DMS79 (cell line): ENCODE measurements at places on chromosomes 7 and 10.

DNA sequence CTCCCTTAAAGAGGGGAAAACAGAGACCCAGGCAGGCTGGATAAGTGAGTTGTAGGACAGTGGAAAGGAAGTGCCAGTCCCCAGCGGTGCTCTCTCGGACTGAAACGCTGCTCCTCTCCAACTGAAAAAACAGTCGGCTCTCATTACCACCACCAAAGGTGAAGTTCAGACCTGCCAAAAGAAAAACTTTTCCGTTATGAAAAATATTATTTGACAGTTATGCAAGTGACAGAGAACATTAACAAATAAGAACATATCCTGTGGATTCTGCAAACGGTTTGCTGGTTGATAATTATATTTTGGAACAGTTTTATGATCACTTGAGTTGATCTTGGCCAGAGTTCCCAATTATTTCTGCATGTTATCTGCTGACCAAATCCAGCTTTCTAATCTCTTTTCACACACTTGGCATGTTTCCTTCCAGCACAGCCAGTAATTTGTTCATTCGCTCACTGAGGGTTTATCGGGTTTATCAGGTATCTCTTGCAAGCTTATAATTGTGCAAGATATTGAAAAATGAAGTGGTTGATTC is 82.6 kb downstream of the PTPRE start:
- no peak for DNase-seq

- DNase-seq: peak; percentile 15
Observed at GRCh38 chr7:105677817-105678573, 96.7 kb upstream of the EFCAB10 start.

GRCh38 chr10:45555795-45556194 is 116.8 kb downstream of the ZFAND4 start:
- no peak for DNase-seq

DNA sequence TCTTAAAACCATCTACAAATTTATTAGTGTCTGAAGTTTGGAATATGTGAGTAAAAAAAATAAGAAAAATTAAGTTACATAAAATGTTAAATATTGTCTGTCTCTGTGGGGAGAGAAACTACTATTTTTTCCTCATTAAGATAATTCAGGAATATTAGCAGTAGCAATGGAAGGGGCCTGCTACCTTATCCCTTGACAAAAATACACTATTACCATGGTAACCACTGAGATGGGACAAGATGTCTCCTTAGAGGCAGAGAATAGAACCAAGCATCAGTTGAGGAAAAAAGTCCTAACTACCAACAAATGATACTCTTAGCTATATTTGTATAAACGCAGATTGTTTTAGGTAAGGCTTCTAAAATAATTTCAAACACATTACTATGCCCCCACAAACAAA is 150.7 kb upstream of the LSM8 start:
- no peak for DNase-seq

GRCh38 chr7:24381894-24382505 is 98.0 kb downstream of the NPY start:
- no peak for DNase-seq

GRCh38 chr10:27504808-27505460 is 830 bp downstream of the RAB18 start:
- no peak for DNase-seq

GRCh38 chr7:121001234-121001906 is 12.9 kb downstream of the CPED1 start:
- no peak for DNase-seq

- DNase-seq: no peak
Observed at GRCh38 chr10:3573498-3573897, 211.5 kb downstream of the KLF6 start.

DNA sequence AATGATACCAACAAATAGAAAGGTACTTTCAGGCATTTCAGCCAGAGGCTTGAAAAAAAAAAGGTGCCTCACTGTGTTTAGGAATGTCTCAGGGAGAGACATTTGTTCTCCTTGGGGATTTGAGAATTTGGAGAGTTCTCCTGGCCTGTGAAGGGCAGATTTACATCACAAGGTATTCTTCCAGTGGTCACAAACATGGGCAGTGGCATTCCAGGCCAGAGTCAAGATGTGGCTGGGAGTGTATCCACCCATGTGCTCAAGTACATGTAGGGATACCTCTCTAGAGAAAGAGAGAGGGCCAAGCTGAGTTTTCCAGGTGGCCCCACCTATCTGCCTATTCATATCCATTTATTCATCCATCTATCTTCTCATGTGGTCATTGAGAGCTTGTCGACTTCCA is 253.8 kb downstream of the LRMDA start:
- no peak for DNase-seq

GRCh38 chr10:117239051-117239450 is 1.9 kb upstream of the SLC18A2 start:
- DNase-seq: no peak

- peak; percentile 37 for DNase-seq
Observed at GRCh38 chr7:141012044-141012685, 2.6 kb downstream of the MRPS33 start.

GRCh38 chr7:120828528-120828927 is 29.4 kb downstream of the TSPAN12 start:
- DNase-seq: no peak

DNA sequence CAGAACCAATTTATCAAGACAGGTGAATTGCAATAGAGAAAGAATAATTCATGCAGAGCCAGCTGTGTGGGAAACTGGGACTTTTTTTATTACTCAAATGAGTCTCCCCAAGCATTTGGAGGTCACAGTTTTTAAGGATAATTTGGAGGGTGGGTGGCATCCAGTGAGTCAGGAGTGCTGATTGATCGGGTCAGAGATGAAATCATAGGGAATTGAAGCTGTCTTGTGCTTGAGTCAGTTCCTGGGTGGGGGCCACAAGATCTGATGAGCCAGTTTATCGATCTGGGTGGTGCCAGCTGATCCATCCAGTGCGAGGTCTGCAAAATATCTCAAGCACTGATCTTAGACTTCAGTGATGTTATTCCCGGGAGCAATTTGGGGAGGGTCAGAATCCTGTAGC is 9.9 kb upstream of the MYO1G start:
- DNase-seq: no peak

DNA sequence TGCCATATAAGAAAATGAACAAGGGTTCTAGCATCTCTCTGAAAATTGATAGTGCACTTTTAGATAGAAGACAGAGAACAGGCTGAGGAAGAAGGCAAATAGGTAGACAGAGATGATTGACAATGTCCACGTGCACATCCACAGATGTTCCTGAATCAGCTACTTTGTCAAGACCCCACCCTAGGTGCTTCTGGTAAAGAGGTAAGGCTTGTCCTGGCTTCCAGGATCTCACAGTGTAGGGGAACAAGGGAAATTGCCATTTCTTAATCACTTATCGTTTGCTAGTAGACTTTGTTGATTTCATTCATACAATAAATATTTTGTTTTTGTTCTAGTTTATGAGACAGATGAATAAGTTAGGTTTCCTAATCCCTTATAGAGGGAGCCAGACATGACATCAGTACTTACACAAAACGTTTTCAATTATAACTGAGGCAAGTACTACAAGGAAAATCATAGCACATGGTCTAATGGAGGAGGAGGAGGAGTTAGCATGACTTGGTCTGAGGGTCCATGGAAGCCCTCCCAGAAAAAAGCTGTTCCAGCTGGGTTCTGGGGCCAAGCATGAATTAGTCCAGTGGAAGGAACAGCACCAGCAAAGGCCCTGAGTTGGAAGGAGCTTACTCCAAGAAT is 115.9 kb upstream of the ARID5B start:
- DNase-seq: no peak

GRCh38 chr10:1534820-1535219 is 202.5 kb downstream of the ADARB2 start:
- no peak for DNase-seq

DNA sequence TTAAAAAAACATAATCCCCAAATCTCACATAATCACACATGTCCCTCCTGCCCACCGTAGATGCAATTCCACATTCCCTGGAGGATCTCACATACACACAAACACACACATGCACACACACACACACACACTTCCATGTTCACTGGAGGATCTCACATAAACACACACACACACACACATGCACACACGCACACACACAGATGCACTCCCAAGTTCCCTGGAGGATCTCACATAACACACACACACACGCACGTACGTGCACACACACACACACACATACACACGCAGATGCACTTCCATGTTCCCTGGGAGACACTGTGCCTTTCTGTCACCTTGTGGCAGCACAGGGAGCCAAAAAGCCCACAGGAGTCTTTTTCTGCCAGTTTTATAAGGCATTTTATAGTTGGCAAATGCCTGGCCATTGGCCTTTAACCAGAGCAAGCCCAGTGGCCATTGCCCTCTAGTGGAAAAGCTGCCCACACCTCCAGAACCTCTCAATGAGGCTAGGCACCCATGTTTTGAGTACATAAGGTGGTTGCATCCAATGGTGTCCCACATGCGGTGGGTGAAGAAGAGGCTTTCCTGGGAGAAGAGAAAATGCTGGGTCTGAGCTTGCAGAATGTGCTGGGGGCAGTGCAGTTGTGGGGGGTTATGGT is 115.4 kb upstream of the ACBD5 start:
- DNase-seq: no peak

GRCh38 chr7:39808796-39809481 is 141.1 kb upstream of the CDK13 start:
- no peak for DNase-seq

DNA sequence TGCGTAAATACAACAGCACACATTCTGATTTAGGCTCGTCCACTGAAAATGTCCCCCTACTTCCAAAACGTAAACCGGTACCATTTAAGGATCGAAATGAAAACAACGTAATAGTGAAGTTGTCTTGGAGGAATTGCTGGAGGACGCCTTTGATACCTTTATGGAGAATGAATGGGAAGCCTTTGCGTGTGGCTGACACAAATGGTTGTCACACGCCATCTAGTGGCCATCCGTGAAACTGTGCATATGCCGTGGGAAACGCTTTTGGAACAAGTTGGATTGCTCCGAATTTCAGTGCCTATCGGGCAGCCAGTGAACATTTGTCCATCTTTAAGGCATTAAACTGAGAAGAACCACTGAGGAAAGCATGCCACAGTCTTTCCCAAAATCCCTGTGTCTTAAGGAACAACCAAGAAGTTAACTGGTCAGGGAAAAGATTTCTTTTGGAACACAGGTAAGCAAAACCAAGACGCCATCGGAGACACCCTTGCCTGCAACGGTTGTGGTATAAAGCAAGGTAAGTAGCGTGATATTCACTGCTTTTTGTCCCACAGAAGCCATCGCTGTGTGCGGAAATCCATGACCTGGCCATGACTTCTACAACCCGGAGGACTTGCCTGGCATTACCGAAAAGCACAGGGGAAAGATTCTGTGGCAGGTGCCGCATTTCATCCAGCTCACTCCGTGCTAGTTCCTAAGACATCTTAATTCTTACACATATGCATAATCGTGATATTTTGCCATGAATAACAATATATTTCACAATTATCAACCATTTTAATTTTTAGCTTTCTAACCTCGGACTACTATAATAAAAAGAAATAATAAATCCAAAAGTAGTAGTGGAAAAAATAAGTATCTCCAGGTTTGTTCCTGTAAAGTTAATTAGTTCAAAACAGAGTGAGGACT is 100.6 kb downstream of the FAM204A start:
- DNase-seq: peak; percentile 16

DNA sequence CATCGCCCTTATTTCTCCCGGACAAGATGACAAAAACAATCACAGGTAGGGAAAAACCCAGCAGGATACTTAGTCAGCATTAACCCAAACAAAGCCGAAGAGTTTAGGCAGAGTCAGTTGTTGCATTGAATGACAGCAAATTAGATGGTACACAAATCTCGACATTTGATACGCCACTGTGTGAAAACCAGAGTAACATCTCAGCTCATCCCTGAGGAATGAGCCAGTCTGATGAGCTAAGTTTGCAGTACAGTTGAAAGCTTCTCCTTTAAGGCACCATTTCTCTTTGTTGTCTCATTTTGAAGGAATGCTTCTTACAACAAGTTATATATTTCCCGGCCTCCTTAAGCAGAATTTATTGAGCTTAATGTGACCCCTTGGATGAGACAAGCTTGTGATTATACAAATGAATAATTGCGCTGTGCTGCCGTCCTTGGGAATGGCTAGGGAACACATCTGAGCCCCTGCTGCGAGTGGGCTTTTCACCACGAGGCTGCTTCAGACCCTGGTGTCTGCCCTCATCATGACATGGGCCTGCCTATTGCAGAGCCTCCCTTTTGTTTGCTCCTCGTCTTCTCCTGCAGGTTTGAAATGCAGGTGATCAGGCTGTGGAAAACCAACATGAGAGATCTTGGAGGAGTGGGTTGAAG is 137.3 kb downstream of the CELF2 start:
- DNase-seq: no peak

GRCh38 chr7:108347616-108348015 is 108.6 kb downstream of the NRCAM start:
- DNase-seq: no peak

- no peak for DNase-seq
Observed at GRCh38 chr10:91540733-91541132, 92.1 kb downstream of the PPP1R3C start.

DNA sequence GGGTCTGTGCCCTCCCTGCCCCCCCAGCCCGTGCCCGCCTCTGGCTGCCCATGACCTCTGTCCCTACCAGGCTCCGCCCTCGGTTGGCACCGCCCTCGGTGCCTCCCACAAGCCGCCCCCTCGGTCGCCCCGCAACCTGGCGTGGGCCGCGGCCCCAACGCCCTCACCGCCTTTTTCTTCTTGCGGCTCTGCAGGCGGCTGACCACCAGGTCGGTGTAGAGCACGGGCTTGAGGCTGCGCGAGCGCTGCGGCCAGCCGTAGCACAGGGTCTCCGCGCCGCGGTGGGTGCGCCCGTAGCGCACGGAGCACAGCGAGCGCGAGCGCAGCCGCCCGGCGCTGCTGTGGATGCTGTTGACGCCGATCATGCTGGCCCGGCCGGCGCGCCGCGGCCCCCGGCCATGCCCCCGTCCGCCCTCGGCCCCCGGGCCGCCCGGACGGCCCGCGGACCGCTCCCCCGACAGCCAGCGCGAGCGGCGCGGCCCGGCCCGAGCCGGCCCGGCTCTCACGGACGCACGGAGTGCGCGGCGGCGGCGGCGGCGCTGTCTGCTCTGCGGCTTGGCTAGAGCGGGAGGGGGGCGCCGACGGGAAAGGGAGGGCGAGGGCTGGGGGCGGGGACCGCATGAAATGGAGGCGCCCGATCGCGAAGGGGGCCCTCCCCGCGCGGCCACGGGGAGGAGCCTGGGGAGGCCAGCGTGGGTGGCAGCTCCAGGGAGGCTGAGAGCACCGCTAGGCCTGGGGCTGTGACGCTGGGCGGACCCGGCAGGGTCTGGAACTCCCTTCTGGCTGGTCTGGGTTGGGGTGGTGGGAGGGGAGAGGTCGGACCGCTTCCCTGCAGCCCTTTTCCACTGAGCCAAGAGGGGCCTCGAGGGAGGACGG is 9.6 kb downstream of the PSD start:
- DNase-seq: no peak

- no peak for DNase-seq
Observed at GRCh38 chr10:1033601-1034000, 7.9 kb upstream of the IDI2 start.

- no peak for DNase-seq
Observed at GRCh38 chr7:22647451-22648257, 79.3 kb upstream of the IL6 start.
